ENCODE measurements at places on chromosomes 6 and 20.

- DNase-seq = no peak
Observed at GRCh38 chr6:139751179-139751578, 376.7 kb upstream of the CITED2 start.

DNA sequence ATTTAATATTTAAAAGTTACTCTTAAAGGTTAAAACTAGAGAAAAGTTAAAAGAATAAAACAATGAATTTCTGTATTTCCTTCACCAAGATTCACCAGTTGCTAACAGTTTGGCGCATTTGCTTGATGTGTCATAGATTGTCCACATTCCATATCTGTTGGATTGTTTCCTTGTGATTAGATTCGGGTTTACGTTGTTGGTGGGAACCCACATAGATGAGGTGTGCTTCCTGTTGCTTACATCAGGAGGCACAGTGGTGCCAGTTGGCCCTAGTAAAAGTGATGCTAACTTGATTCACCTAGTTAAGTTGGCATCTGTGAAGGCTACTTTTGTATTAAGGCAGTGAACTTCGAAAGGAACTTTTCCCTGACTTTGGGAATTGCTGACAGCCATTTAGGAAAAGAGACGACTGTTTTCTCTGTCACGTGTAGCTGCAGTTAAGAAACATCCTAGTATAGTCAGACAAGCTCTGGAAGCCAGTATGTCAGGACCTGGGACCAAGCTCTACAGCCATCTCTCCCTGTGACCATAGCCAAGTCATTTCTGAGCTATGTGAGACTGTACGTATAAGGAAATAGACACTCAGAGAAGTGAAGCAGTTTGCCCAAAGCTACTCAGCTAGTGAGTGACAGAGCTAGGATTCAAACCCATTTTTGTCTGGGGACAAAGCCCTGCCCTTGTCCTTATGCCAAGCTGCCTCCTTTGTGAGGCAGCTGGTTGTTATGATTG is 49.0 kb downstream of the PPARD start:
- no peak for DNase-seq

DNA sequence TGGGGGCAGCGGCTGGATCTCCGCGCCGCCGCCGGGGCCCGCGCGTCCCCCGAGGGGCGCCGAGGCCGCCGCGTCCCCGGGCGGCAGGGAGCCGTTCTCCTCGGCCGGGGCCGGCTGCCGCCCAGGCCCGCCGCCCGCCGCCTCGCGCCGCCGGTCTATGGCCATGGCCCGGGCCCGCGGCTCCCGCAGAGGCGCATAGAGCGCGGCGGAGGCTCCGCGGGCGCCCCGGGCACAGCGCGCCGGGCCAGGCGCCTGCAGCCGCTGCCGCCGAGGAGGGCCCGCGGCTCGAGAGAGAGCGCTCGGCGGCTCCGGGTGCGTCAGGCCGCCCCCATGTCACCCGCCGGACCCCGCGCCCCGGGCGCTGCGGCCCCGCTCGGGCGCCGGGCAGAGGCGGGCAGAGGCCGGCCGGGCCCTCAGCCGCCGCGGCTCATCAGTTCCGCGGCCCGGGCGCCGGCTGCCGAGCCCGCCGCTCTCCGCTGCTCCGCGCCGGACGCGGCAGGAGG is 404 bp downstream of the SLC22A23 start:
- no peak for DNase-seq

DNA sequence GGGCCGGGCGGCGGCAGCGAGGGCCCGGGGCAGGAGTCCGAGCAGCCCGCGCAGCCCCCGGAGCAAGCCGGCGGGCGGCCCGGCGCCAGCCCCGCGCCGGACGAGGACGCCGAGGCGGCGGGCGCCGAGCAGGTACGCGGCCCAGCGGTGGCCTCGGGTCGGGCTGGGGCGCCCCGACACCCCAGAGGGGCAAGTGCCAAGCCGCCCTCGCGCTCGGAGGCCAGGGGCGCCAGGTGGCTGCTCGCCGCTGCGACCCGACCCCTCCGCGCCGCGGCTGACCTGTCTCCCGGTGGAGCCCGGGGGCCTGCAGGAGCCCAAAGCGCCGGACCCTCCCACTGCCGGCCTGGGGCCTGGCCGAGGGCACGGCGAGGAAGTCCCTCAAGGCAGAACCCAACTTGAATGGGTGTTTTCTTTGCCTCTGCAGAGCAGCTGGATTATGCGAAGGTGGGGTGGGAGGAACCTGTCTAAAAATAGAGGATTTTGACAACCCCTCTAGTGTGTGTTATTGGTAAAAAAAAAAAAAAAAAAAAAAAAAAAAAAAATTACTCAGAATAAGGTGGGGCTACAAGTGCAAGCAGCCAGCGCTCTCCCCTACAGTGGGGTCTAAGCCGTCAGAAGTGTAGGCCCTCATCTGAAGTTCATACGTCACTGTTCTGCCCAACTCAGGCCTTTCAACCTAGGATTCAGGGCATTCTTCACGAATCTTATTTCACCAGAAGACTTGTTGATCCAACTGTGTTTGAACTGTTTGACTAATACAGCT is 609 bp downstream of the OGFRL1 start:
- DNase-seq = no peak

DNA sequence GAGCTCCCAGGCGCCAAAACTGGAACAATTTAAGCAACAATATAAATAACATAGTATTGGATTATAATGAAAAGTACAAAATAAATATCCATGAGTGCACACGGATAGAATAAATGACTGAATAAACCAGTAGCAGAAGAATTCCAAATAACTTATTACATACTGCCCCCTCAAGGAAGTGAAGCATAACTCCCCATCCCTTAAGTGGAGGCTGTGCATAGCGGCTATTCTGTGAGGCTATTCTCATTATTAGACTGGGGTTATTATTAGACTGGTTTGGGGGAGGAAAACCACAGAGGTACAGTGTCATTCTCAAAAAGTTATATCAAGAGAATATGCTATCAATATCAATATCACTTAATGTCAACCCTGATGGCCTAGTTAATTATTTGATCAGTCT is 94.4 kb upstream of the SIRPA start:
- no peak for DNase-seq

- no peak for DNase-seq
Observed at GRCh38 chr6:109446072-109446471, 5.5 kb downstream of the SMPD2 start.

DNA sequence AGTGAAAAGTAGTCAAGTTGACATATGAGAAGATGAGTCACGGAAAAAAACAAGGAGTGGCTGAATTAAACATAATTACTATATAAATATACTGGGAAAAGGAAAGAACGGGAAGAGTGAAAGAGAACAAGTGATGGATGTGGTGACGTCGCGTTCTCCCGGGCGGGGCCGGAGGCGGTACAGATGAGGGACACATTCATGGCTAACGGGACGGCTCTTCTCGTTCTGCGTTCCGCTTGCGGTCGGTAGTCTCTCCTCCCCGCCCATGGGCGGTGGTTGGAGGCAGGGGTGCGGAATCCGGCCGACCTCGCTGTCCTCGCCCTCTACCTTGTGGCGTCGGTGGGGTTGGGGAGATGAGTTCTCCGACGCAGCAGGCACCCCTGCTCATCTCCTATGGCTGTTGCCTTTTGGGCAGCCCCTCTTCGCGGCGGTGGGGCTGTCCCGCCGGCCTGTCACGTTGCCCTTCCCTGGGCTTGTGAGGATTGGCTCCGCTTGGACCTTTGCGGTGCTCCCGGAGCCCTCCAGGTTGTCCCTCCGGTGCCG is 22.5 kb downstream of the HLA-G start:
- no peak for DNase-seq

DNA sequence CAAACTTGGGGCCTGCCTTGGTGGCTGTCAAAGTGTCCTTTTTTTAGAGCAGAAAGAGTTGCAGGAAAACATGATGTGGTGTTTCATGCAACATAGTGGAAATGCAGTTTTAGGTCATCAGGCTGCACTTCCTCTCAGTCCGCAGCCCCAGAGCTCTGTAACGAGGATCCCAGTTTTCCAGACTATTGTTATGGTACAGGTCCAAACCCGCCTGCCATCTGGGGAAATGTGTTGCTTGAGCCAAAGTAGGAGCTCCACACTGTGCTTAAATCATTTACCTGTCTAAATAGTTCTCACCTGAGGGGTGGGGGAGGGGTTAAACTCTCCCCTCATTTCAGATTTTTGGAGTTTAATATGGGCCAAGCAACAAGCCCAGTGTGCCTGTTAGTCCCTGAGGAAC is 59.8 kb downstream of the GOPC start:
- no peak for DNase-seq

- DNase-seq = no peak
Observed at GRCh38 chr20:46142124-46142523, 24.0 kb downstream of the CD40 start.

DNA sequence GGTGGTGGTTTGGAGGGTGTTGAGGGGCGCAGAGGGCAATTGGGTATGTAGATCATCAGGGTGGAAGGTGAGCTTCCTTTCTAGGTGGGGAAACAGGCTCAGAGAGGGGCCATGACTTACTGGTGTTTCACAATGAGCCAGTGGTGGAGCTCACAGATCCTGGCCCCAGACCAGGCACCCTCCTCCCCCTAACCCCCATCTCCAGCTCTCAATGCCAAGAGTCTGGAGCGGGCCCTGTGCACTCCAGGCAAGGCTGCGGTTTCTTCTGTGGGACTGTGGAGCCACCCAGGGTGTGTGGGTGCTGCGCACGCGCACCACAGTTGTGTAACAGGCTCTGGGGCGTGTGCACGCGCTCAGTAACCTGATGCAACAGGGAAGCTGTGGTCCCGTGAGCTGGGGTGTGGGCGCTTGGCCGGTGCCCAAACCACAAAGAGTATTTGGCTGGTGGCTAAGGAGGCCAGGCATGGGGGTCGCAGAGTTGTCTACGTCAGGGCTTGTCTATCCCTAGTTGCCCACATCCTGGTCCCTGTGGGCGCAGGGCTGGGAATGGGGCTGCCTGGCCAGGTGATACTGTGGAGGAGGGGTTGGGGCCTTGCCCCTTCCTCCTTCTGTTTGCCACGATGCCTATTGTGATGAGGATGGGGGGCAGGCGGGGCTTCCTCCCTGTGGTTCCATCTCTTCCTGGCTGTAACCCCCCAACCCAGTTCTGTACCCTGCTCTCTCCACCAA is 37.5 kb upstream of the MRPS18A start:
- no peak for DNase-seq

DNA sequence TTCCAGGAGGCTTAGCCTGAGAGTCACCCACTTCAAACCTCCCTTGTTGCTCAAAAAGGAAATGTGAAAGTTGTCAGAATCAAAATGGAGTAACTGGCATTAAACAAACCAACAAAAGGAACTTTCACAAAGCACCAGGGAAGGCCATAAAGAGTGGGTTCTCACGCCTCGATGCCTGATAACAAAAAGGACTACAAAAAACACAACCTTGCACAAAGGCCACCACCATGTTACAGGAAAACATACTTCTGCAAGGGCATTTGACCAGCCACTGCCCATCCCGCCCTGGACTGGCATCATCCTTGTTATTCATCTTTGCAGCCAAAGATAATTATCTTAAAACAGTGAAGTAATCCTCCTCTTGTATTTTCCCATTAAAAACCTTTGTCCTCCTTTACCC is 34.8 kb downstream of the RNASET2 start:
- DNase-seq = no peak

DNA sequence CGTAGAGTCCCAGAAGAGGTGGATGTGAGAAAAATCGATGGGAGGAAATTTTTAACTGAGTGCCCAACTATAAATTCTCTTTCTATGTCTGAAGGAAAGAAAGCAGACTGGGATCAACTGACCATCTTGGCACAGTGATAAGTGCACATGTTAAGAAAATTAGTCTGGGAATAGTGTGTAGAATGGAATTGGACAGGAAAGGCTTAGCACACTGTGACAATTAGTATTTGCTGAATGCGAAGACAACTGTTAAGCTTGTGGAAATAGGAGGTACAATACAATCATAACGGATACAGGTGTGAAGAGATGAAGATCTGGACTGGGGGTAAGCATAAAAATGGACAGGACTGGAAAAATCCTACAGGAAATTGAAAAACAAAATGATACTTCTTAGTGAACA is 114.3 kb downstream of the FAM50B start:
- DNase-seq = no peak

DNA sequence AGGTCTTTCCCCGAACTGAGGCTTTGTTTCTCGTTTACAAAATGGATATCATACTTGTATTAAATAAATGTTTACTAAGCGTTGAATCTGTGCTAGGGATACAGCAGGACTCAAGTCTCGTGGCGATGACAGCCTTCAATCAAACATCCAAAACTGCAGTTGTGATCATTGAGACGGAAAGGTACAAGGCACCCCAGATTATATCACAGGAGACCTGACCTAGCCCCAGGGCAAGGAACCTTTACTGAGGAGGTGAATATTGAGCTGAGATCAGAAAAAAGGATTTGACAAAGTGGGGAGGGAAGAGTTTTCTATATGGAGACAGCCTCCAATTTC is 476 bp downstream of the AAR2 start:
- no peak for DNase-seq

DNA sequence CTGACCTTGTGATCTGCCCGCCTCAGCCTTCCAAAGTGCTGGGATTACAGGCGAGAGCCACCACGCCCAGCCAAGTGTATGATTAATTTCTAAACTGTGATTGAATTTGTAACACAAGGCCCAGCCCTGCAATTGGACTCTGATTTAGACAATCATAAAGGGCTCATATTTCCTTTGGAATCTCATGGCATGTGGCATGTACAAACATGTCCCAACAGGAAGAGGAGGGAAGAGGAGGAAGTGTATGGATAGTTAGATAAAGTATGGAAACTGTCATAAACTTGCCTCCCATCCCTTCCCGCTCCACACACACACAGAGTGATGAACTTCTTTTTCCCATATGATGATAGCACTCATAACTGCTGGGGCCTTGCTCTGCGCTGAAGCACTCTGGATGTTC is 27.2 kb upstream of the QKI start:
- no peak for DNase-seq

DNA sequence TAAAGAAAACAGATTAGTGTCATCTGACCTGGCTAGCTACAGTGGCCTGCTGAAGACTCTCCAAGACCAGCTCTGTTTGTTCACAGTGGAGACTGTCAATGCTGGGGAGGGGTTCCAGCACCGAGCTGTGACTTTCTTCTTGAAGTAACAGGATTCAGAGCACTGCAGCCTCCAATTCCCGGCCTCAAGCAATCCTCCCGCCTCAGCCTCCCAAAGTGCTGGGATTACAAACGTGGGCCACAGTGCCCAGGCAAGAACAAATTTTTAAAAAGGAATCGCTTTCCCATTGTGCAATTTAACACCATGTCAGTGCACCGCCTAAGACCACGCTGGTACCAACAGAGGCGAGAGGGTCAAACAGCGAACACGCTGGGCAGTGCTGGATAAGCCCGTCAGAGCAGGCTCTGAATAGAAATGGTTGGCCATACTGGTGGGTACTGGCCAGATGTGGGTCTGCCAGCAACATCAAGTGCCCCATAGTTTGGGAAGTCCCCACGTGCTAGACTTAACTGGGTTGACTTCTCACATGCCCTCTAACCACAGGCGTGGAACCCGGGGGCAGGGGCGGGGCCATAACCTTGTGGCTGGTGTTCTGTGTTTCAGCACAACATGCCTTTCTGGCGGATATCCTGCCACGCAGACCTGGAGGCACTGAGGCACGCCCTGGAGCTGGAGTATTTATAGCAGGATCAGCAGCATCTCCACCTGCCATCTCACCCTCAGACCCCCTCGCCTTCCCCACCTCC is 168.9 kb downstream of the ZMYND8 start:
- DNase-seq = no peak

GRCh38 chr6:109998159-109998785 is 20.2 kb downstream of the GPR6 start:
- DNase-seq = no peak

- DNase-seq = no peak
Observed at GRCh38 chr6:43780941-43781928, 11.2 kb downstream of the VEGFA start.

GRCh38 chr6:149935246-149935645 is 6.6 kb upstream of the ULBP2 start:
- DNase-seq = no peak
